Type B pancreatic cell (in vitro differentiated cells): ENCODE measurements at places on chromosomes 16 and 17.

- DNase-seq, result no peak
Measured at GRCh38 chr16:83830769-83831455, 23.1 kb downstream of the HSBP1 start.

GRCh38 chr16:88700636-88701482, 5.3 kb downstream of the RNF166 start:
- DNase-seq, result no peak

DNA sequence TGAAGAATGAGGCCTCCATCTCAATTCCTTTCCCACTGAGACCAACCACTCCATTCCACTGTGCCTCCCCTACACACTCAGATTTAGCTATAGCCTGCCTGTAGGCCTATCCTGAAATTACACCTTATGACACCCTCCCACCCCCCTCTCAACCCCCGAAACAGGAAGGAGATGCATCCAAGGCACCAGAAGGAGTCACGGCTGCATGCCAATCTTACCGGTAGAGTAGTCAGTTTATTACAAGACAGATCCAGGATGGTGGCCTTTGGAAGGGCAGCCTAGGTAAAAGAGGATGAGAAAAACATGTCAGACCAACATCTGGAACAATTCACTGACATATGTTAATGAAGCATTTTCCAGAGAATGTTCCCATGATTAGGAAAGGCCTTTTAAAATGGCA, 2.6 kb downstream of the LRRC59 start:
- DNase-seq, result no peak

- peak; percentile 77 for DNase-seq
Measured at GRCh38 chr16:85898521-85899442, at the start of gene IRF8. IRF8 (plus strand) TSS chr16:85899162; CDS start chr16:85903016, 3,854 bp downstream.

DNA sequence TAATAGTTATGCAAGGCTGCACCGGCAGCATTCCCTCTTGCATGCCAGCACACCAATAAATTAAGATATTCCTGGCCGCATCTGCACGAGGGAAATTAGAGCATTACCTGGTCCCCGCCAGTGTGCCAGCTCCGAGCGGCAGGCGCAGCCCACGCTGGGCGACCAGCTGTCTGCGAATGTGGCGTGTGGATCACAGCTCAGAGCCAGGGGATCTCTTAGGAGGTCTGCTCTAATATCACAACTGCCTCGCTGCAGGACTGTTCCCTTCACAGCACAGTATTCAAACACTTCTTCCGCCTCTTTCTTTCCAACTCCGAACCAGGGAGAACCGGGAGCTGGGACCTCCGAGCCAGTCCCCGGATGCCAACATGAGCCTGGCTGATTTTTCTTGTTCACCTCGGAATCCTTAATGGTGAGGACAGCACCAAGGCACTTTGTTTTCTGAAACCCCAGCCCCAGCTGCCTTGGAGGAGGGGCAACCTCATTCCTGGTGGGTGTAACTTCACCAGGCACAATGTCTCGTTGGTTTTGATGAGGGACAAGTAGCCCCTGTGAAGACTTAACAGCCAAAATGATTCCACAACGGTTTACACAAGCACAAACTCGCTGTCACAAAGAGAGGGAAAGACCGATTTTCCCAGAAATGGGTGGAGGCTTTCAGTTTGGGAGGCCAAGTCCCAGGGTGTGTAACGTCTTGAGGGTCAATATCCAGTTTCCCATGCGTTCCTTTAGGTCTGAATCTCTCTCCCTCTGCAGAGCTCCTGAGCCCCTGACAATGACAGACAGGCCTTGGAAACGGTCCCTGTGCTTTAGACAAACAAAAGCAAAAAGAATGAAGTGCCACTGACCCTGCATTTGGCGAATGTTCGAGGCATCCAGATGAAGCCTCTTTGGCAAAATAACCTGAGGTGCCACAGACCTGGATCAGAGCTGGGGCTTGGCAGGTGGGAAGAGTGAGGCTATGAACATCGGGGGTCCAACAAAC, 213.2 kb downstream of the C16orf78 start:
- no peak for DNase-seq

GRCh38 chr16:82703871-82704768, 77.4 kb downstream of the CDH13 start:
- DNase-seq, result no peak

DNA sequence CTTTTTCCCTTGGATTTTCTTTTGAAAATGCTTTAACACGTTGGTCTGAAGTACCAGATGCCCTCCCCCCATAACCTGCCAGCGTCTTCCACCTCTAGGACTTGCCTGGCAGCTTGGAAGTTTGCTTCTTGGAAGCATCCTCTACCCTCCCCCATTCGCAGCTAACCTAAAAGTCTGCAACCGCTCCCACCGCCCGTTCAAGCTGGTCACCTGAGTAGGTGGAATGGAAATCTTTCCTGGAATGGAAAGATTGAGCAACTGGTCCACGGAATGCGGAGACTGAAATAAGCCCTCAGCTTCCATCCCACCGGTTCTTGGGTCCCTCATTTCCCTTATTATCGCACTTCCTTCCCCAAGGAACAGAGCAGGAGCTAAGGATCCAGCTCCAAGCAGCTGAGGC, 31.4 kb downstream of the HS3ST3B1 start:
- DNase-seq, result no peak
